ENCODE measurements at places on chromosomes 3 and 15.

DNA sequence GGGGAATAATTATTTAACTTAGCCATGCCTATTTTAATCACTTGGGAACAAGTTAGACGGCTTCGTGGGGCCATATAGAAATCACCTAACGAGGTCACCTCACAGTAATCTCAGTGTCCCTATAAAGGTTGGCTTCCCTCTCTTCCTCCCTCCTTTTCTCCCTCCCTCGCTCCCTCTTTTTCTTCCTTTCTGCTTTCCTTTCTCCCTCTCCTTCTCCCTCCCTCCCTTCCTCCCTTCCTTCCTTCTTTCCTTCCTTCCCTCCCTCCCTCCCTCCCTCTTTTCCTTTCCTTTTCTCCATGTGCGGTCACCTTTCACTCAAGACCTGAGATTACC lies 206.1 kb upstream of the DPH6 start:
- no peak for DNase-seq
- H3K4me3 ChIP-seq: no peak overlapping the region
- H3K4me1 ChIP-seq: peaks cover 4% of the 10 kb centered on the region
- H3K36me3 ChIP-seq: no peaks in the 10 kb centered on the region
- no peaks in the 10 kb centered on the region for H3K27me3 ChIP-seq
- no peak overlapping the region for H3K27ac ChIP-seq

GRCh38 chr3:151900884-151901643 lies 27.6 kb downstream of the SUCNR1 start:
- no peaks in the 10 kb centered on the region for H3K36me3 ChIP-seq
- no peak overlapping the region for H3K4me3 ChIP-seq
- peaks cover 19% of the 10 kb centered on the region for H3K4me1 ChIP-seq

DNA sequence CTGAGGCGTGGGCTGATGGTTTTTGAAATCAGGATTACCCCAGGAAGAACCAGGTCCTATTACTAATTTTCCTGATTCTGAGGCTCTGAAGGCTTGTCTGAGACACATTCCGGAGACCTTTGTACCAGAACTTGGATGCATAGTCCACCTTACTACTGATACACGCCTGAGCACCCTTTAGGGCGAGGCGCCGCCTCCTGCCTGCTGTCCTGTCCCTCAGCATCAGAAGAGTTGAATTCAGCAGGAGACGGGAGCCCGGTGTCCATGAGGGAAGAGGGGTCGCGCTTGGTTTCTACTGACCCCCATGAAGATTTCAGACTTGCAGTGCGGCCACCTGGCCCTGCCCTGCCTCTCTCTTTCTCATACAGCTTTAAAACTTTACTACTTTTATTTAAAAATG lies 49.9 kb downstream of the KLF13 start:
- no peak for DNase-seq
- no peaks in the 10 kb centered on the region for H3K27me3 ChIP-seq
- H3K4me1 ChIP-seq: no peaks in the 10 kb centered on the region
- no peak overlapping the region for H3K4me3 ChIP-seq

- H3K4me3 ChIP-seq: no peak overlapping the region
- H3K27ac ChIP-seq: no peak overlapping the region
- no peaks in the 10 kb centered on the region for H3K36me3 ChIP-seq
- peaks cover 4% of the 10 kb centered on the region for H3K27me3 ChIP-seq
Observed at GRCh38 chr15:33326908-33327307, 16.1 kb downstream of the RYR3 start.

- H3K4me1 ChIP-seq: peaks cover 38% of the 10 kb centered on the region
- no peak overlapping the region for H3K27ac ChIP-seq
- DNase-seq: no peak
- no peaks in the 10 kb centered on the region for H3K36me3 ChIP-seq
Observed at GRCh38 chr15:60656041-60656440, 177.1 kb upstream of the ICE2 start.
